ENCODE measurements at places on chromosomes 6 and 20.

GRCh38 chr6:37232430-37233017 is 25.0 kb upstream of the TBC1D22B start:
- no peak for DNase-seq

GRCh38 chr6:27138837-27139755 is 108.4 kb upstream of the PRSS16 start:
- peak; percentile 38 for DNase-seq

GRCh38 chr6:104606361-104606760 is 253.4 kb downstream of the HACE1 start:
- DNase-seq, result no peak

DNA sequence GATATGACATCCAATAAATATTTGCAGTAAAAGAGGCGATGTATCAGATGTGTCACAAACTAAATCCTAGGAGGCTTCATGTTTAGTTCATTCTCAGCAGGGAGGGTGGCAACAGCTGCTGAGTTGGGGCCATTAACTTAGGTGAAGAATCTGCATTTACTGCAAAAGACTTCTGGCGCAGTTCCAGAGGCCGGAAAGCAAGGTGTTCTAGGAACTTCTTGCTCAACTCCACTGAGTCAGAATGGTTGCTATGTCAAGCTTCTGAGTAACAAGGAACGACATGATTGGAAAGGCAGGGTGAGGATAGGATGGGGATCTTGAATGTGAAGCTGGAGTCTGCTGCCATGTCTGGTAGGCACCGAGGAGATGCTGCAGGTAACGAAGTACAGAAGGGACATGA is 11.7 kb downstream of the ADNP start:
- DNase-seq, result no peak

- no peak for DNase-seq
Measured at GRCh38 chr6:158564243-158565121, 4.6 kb downstream of the TMEM181 start.

GRCh38 chr20:22684763-22685443 is 100.5 kb upstream of the FOXA2 start:
- DNase-seq, result no peak

GRCh38 chr20:60219984-60220562 is 261.9 kb downstream of the CDH26 start:
- no peak for DNase-seq

GRCh38 chr6:119430805-119431204 is 81.2 kb upstream of the MAN1A1 start:
- DNase-seq, result no peak

Measured in activated T-helper 1 cell treated with Interleukin-2 at 50 U/mL for 16 hours (primary cell).